Tongue (tissue), 3 donors: ENCODE measurements at places on chromosomes 2 and 18.

DNA sequence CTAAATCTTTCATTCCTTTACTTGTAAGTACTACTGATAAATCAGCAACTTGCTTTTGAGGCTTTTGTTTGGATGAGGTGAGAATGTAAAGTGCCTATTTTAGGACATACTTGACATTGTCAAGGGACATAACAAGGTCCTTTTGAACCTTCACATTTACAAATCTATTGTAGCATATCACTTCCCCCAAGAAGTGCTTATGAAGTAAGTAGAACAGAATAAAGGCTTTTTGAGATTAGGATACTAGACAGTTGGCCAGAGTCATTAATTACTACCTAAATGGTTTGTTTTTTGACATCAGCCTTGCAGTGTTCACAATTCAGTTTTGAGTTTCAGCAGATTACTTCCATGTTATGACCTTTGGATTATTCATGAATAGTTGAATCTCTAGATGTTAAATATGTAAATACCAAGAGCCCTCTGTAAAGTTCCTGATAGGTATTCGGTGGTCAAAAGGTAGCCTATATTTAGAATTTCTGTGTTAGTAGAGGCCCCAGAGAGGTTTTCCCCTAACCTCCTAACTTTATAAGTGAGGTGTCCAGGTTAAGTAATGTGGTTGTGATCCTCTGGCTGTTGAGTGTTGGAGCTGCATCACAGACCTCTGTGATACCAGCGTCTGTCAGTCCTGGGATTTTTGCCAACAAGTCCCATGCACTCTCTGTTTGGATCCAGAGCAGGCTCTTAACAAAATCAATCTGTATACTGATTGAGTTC is 67.2 kb downstream of the LCLAT1 start:
- DNase-seq, result peak; percentile 55

- DNase-seq, result no peak
These were observed 77.9 kb downstream of the LIMS1 start for GRCh38 chr2:108612153-108612513.

DNA sequence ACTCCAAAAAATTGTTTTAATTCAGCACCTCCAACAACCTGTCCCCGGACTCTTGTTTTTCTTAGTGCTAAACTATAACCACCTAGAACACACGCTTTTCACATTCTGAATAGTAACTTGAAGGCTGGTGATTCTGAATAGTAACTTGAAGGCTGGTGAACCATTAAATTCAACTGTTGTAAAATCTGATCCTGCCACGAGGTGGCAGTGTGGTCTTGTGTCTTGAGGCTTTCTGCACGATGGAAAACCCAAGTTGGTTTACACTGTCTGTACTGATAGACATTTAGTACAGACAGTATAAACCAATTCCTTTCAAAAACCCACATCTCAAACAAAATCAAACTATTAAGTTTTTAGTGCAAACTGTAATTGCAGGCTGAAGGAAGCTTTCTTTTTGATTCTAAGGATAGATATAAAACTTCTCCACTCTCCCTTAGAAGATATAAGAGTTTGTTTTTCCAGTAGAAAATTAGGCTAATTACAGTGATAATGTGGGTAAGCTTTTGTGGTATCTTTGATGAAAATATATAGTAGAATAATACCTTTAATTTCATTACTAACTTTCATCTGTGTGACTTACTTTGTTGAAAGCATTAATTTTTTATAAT is 57.6 kb downstream of the VAPA start:
- DNase-seq, result peak; percentile 94

DNA sequence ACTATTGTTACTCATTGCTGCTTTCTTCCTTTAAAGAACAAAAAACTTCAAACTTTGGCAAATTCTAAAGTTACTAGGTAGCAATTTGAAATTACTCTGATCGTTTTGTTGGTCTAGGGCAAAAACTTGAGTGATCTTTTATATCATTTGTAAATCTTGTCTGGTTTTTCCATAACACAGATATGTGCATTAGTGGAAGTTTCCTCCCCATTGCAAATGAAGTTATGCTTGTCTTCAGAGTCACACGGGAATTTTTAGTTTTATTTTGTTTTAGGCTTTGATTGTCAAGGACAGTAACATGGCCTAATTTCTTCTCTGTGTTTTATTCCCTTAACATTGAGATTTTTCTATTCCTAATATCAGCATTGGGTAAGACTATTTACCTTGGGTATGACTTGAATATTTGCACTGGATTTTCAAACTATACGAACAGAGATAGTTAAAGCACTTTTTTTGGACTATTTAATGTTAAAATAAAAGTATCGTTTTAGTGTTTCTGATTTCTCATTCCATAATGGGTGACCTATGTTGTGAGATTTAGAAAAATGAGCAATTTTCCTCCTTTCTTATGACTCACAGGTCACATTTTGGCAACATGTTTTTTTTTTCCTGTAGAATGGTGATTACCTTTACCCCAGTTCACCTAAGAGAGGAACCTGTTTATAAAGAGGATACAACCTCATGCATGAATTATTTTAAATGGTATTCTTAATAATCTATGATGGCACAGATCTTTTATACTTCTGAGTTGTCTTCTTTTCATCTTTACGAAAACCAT is 65.0 kb downstream of the BABAM2 start:
- no peak for DNase-seq
